Activated T-cell treated with anti-CD3 and anti-CD28 coated beads for 4 hours (primary cell): ENCODE measurements at places on chromosomes 5 and 9.

GRCh38 chr9:127942216-127943010 lies 4.8 kb upstream of the DPM2 start:
- no peak for DNase-seq

DNA sequence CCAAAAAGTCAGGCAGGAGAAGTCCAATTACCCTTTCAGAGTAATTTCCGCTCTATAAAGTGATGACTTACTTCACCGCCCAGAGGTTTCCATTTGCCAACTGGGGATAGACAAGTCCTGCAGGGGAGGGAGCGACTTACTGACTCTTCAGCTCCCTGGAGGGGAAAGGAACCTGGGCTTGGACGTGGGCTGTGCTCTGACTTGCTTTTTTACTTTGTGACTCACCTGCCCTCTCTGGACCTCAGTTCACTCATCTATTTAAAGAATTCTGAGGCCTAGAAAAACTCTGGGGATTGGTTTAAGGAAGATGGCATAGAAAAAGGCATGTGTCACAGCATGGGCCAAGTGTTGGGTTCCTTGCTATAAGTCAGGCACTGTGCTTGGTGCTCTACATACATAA lies 180.4 kb upstream of the TRIM32 start:
- DNase-seq: no peak

GRCh38 chr5:172973127-172973916 lies 10.2 kb upstream of the ATP6V0E1 start:
- DNase-seq: no peak

- no peak for DNase-seq
Measured at GRCh38 chr5:156621719-156622118, 228.4 kb upstream of the PPP1R2B start.

GRCh38 chr5:111685969-111686368 lies 71.0 kb downstream of the NREP start:
- no peak for DNase-seq

- peak; percentile 33 for DNase-seq
Measured at GRCh38 chr9:93028448-93029006, 30.0 kb upstream of the SUSD3 start.

- DNase-seq: no peak
Measured at GRCh38 chr5:124504081-124504916, 242.1 kb downstream of the ZNF608 start.

GRCh38 chr5:34699155-34700077 lies 43.3 kb downstream of the RAI14 start:
- no peak for DNase-seq

DNA sequence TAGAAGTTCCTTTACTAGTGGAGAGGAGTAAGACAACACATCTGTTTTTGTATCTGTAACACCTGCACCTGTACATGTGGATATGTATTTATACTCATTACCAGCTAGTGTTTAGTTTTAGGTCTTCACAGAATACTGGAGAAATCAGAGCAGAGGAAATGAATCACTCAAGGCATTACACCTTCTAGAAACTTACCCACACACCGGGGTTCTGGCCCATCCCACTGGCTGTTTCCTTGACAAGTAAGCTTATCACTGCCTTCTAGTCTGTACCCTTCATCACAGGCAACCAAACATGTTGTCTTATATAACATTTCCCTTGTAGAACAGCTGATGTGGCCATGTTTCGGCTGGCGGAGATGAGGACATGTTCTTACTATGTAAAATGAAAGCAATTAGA lies 76.7 kb downstream of the SVEP1 start:
- no peak for DNase-seq

DNA sequence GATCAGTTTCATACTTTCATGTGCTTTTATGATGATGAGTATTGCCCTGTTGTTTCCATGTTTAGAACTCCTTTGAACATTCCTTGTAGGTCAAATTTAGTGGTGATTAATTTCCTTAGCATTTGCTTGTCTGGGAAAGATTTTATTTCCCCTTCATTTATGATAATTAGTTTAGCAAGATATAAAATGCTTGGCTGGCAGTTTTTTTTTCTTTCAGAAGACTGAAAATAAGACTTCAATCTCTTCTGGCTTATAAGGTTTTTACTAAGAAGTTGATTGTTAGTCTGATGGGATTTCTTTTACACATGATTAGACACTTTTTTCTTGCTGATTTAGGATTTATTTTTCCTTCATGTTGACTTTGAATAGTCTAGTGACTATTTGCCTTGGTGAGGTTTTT lies 238.9 kb upstream of the ADCY2 start:
- DNase-seq: no peak

DNA sequence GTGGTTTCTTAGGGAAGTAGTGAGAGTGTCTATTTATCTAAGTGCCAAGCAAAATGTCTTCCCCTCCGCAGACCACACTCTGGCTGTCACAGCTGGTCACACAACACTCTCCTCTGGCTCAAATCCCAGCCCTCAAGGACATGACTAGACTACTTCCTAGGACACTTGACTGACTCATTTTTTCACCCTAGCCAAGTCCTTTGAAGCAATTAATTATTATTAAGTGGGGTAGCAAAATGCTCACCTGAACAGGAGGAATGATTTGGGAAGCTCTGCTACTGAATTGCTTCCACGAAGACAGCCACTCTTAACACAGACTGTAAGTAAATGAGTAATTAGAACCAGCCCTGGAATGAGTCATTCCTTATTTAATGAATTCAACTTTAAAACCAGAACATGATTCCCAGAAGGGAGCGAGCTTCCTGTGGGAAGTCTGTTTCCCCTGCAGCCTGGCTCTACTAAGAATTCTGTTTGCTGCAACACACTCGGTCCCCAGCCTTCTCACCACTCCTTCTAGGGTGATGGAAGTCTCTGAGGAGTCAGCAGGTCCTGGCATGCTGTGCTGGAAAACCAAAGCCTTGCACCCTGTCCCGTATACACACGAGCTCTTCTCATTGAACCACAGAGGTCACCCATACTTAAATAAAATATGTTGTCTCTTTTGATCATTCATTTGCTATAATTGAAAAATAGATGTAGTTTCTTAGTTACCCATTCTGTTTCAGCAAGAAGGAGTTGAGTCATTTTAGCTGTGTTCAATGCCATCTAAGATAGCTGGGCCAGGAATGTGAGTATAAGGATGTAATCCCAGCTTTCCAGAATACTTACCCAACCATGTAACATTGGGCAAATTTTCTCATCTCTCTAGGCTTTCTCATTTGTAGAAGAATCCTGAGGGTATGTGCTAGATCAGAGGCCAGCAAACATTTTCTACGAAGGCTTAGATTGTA lies 218.6 kb upstream of the RASEF start:
- no peak for DNase-seq

GRCh38 chr5:36482812-36483211 lies 123.6 kb upstream of the SLC1A3 start:
- no peak for DNase-seq

DNA sequence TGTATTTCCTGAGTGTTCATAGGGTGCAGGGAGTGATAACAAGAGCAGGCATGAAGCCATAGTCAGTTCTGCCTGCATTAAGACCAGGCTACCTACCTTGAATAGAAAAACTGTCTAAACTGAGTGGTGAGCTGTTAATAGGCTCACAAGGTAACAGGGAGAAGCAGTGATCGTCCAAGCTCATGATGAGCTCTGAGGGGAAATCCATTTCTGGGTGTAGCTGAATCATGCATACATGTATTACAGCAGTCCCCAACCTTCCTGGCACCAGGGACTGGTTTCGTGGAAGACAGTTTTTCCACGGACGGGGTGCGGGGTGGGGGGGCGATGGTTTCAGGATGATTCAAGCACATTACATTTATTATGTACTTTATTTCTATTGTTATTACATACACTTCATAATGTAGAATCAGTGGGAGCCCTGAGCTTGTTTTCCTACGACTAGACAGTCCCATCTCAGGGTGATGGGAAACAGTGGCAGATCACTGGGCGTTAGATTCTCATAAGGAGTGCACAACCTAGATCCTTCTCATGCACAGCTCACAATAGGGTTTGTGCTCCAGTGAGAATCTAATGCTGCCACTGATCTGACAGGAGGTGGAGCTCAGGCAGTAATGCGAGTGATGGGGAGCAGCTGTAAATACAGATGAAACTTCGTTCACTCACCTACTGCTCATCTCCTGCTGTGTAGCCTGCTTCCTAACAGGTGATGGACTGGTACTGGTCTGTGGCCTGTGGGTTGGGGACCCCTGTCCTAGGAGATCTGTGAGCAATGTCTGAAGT lies 100.0 kb upstream of the IL6ST start:
- peak; percentile 62 for DNase-seq

DNA sequence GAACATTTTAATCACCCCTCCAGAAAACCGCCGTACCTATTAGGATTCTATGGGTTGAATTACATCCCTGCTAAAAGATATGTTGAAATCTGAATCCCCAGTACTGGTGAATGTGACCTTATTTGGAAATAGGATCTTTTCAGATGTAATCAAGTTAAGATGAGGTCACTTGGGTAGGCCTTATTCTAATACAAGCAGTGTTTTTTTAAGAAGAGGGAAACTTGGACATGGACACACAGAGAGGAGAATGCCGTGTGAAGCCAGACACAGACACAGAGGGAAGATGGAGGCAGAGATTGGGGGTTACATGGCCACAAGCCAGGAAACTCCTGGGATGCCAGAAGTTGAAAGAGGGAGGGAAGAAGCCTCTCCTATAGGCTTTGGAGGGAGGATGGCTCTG lies 183.5 kb downstream of the GNA14 start:
- no peak for DNase-seq

DNA sequence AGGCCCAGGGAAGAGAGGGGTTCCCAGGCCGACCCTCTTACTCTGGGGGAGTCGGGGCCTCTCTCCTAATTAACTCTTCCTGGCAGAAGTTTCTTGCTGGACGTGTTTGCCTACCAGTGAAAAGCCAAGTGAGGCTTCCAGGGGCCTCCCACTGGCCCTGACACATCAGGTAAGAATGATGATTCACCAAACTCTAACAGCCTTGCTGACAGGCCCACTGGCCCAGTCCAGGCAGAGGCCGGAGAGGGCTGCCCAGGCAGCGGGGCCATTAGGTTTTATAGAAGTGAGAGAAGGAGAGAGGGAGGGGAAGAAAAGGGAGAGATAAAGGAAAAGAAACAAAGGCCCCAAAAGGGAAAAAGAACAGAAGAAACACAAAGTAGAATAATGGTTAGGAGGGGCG lies 50.8 kb upstream of the FOXE1 start:
- DNase-seq: no peak

DNA sequence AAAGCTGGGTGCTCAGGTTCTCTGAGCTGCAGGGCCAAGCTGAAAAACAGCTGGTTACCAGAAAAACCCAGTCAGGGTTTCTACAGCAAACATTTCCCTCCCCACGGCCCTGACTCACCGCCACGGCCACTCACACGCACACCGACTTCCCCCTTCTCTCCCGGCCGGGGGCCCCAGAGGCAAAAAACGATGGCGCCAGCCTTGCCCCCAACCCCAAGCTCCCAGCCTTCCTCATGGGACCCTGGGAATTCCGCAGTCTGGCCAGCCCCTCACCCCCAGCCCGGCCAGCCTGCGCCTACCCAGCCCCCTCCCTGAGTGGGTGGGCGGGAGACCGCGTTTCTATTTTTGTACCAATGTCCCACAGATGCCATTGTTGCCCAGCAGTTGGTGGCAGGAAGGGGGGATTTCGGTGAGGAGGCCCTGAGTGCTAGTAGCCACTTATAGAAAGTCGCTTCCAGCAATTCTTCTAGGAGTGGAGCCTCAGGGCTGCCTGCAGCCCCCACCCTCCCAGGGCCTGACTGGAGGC lies 18.4 kb downstream of the ENG start:
- DNase-seq: no peak

GRCh38 chr5:55923177-55923771 lies 71.5 kb downstream of the IL6ST start:
- no peak for DNase-seq

GRCh38 chr9:93205045-93205768 lies 21.3 kb downstream of the WNK2 start:
- DNase-seq: no peak

GRCh38 chr9:121690766-121691165 lies 39.3 kb downstream of the DAB2IP start:
- DNase-seq: no peak

- DNase-seq: no peak
Measured at GRCh38 chr5:147666419-147666818, 116.1 kb downstream of the JAKMIP2 start.

DNA sequence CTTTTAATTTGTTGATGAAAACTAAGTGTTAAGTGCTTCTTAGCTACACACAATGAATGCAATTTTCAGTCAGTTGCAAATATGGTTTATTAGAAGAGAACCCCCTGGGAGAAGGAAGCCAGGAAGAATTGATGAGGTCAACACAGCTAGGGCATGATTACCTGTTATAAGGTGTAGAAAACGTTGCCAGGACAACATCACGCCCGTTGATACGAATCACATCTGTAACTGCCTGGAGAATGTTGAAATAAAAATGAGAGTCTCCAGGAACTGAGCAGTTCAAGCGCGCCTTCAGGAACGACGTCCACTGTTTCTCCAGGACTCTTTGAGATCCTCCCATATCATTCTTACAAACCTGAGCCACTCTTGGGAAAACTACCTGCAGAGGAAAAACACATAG lies 88.0 kb downstream of the SEMA6A start:
- no peak for DNase-seq

DNA sequence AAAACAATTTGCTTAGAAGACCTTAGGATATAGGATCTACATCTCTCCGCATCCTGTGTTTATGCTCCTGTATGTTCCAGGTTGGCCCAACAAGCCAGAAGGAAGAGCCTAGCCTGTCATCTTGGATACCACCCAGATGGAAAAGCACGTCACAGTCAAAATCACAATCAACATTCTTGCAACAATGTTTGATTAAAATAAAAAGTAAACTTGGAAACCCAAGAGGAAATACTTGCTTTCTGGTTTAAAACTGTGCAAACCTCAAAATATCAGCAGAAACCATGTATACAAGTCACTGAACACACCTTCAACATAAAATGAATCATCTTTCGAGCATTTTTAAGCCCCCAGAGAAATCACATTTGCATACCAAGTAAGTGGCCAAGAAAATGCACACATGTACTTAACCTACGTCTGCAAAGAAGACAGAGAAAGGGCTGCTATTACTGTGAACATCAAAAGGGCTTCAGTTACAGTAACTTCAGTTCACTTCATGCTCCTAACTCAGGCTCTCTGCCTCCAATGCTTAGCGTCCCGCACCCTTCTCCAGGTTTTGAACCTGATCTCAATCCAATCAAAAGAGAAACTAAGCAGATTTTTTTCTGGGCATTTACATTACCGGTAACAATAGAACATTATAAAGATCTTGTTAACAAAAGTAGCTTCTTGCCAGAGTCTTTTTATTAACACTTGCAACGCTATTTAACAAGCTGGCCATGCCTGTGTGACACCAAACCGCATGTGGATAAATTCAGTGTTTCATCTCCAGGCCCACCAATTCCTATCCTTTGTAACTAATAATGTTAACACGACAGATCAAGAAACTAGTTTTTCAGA lies 1.3 kb downstream of the ENC1 start:
- no peak for DNase-seq

- no peak for DNase-seq
Measured at GRCh38 chr9:100317706-100318105, 35.0 kb downstream of the TEX10 start.

- DNase-seq: no peak
Measured at GRCh38 chr5:19626211-19626610, 361.8 kb downstream of the CDH18 start.

GRCh38 chr5:84298628-84299027 lies 86.1 kb downstream of the EDIL3 start:
- DNase-seq: no peak
